ENCODE measurements at places on chromosomes 1 and 21.

DNA sequence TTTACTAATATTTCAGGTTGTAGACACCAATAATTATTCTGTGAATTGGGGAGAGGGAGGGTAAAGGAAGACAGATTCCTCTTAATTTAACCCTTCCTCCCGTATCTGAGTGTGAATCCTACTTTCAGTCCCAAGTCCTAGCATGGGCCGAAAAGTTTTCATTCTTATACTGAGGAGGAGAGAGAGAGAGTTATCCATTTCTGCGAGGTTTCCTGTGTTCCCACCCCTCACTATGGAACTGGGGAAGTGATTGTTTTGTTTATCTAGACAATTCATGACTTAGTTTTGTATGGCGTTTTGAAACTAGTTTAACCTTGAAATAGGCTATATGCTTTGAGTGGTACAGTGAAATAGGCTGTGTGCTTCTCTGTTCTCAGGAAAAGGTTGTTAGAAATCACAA is 134.0 kb upstream of the DPYD start:
- peaks cover 10% of the 10 kb centered on the region for H3K4me1 ChIP-seq
- no peak overlapping the region for H3K27ac ChIP-seq
- 0 out of 3 replicates have a peak, but pooled peaks cover 12% of the 10 kb centered on the region for H3K27me3 ChIP-seq
- H3K4me3 ChIP-seq, result no peak overlapping the region

DNA sequence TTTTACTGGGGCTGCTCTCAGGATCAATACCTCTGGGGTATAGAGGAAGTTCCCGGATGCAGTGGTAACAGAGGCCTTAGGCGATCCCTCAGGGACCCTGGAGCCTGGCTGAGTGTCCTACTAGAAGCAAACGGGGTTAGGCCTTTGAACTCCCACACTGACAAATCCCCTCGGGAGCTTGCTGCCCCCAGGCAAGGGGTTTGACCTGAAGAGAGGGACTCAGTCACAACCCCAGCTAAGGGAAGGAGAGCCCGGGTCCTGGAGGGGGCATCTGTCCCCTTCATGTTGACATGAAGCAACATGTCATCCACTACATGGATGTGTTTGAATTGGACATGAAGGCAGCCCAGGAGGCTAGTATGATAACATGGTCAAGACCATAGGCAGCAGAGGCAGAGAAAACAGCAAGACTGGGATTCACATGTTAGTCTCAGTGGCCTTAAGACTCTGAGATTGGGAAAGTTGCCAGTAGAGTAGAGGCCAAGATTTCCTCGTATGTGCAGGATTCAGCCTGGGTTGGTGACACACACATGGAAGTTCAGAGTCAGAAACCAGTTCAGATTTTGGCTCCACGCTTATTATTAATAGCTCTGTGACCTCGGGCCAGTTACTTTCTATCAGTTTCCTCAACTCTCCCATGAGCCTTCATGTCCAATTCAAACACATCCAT is 101.5 kb downstream of the KCNN3 start:
- H3K4me3 ChIP-seq, result no peak overlapping the region
- H3K27ac ChIP-seq, result no peak overlapping the region
- no peaks in the 10 kb centered on the region for H3K27me3 ChIP-seq
- no peaks in the 10 kb centered on the region for H3K4me1 ChIP-seq

GRCh38 chr1:193549081-193549480 is 362.7 kb upstream of the B3GALT2 start:
- H3K4me3 ChIP-seq, result no peak overlapping the region
- DNase-seq, result peak; percentile 6
- no peaks in the 10 kb centered on the region for H3K27me3 ChIP-seq
- no peaks in the 10 kb centered on the region for H3K36me3 ChIP-seq
- H3K27ac ChIP-seq, result no peak overlapping the region
- peaks cover 9% of the 10 kb centered on the region for H3K4me1 ChIP-seq

DNA sequence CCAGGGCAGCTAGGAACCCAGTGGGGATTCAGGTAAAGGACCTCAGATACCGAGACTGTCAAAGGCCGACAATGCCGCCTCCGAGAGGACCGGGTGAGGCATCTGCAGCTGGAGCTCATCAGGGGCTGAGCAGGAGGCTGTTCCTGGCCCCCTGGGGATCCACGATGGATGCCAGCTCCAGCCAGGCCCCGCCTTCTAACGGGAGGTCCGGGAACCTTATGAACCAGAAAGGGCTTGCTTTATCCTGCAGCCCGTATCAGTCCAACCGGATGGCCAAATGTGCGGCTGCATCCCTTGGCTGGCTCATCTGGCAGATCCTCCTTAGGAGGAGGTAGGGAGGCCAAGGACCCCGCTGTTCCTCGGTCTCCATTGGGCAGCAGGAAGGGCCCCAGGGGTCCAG is 32.0 kb downstream of the SLC45A1 start:
- peaks cover 28% of the 10 kb centered on the region for H3K4me1 ChIP-seq
- peaks cover 14% of the 10 kb centered on the region for H3K36me3 ChIP-seq
- DNase-seq, result no peak
- no peak overlapping the region for H3K27ac ChIP-seq
- no peak overlapping the region for H3K4me3 ChIP-seq

Measured in HepG2 (cell line).